Cortex of kidney (tissue), 1 donor: ENCODE measurements at places on chromosomes 12 and 14.

DNA sequence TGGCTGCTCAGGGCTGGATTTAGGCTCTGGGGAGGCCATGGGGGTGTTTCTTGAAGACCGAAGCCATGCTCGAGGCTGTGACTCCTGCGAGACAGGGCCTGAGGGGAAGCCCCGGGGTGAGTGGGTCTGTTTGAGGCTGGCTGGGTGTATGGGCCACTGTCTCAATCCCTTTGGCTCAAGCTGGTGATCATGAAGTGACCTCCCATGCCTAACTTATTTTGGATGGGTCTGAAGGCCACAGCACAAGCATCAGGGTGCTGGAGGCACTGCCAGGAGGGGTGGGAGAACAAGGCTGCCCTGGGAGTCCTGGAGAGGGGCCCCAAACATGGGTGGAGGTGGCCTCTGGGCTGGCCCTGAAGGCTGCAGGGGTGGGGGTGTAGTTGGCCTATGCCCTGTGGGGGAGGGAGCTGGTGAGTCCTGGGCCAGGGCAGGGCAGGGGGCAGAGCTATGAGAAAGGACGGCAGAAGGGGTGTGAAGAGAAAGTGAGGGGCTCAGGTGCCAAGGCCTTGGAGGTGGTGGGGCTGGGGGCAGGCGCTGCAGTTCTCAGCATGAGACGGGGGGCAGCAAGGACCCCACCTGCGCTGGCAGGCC is 100.9 kb downstream of the KIF26A start:
- DNase-seq: no peak

- no peak for DNase-seq
These were observed 8.6 kb upstream of the KRT8 start for GRCh38 chr12:52913431-52913821.

DNA sequence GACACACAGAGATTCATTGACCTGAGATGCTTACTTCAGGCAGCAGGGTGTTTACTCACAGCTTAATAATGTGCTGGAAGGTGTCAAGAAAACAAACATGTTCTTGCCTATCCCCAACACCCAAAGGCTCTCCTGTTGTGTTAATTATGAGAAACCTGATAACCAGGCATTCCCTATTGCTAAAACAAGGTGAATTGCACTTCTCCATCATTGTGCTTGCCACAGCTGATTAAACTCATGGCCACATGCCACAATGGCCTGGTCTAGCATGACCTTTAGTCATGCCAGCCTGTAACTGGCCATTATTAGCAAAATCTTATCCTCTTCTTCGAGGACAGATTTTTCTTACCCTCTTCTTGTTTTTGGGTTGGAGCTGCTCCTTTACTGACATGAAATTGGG is 21.4 kb downstream of the SMOC1 start:
- no peak for DNase-seq

- no peak for DNase-seq
These were observed 892 bp downstream of the TCHP start for GRCh38 chr12:109900752-109901580.

- no peak for DNase-seq
These were observed 248.6 kb downstream of the BTG1 start for GRCh38 chr12:91897025-91897515.

GRCh38 chr12:75725521-75726111 is 214.2 kb upstream of the KRR1 start:
- no peak for DNase-seq

GRCh38 chr12:129276361-129277060 is 423.2 kb downstream of the GLT1D1 start:
- DNase-seq: no peak

DNA sequence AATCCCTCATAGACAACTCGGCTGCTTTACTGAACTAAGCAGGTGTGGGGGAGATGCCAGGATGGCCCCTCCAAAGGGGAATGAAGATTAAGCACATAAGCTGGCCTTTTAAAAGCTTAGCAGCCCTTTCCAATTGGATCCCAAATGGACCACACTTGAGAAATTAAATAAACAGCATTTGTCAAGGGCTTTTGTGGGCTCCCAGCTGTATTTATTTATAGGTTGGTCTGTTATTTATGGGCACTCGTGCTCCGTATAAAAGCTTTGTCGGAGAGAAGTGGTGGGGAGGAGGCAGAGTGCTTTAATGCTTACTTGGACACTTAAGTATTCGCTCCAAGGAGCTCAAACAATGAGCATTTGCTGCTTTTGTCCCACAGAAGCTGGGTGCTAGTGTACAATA is 580.2 kb downstream of the MED13L start:
- DNase-seq: no peak

- no peak for DNase-seq
These were observed 14.3 kb upstream of the PAPLN start for GRCh38 chr14:73223049-73223448.

- DNase-seq: no peak
These were observed 17.1 kb upstream of the OR4K17 start for GRCh38 chr14:20093442-20093841.

- no peak for DNase-seq
These were observed 24.8 kb upstream of the AKAP6 start for GRCh38 chr14:32304296-32304695.

DNA sequence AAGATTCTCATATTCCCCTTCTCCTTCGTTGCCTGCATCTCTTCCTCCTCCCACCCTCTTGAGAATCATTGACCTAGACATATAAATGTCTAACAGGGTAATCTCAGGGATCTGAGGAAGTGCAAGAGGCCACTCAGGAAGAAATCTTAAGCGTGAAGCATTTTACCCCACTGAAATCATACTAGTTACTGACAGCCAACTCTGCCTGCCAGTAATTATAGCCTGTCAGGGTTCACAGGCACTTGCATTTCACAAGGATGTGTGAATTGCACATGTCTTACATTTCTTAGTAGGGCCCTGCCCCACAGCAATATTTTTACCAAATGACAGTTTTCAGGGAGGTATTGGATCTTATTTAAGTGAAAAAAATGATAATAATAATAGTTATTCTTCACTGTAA is 127.2 kb downstream of the SLC15A5 start:
- DNase-seq: no peak

DNA sequence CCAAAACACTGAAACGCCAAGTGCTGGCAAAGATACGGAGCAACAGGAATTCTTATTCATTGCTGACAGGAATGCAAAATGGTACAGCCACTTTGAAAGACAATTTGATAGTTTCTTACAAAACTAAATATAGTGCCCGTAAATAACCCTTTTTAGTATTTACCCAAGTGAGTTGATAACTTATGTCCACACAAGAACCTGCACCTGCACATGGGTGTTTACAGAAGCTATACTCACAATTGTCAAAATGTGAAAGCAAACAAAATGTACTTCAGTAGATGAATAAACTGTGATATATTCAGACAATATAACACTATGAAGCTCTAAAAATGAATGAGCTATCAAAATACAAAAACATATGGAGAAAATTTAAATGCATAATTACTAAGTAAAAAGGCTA is 86.6 kb downstream of the ATXN7L3B start:
- DNase-seq: no peak

DNA sequence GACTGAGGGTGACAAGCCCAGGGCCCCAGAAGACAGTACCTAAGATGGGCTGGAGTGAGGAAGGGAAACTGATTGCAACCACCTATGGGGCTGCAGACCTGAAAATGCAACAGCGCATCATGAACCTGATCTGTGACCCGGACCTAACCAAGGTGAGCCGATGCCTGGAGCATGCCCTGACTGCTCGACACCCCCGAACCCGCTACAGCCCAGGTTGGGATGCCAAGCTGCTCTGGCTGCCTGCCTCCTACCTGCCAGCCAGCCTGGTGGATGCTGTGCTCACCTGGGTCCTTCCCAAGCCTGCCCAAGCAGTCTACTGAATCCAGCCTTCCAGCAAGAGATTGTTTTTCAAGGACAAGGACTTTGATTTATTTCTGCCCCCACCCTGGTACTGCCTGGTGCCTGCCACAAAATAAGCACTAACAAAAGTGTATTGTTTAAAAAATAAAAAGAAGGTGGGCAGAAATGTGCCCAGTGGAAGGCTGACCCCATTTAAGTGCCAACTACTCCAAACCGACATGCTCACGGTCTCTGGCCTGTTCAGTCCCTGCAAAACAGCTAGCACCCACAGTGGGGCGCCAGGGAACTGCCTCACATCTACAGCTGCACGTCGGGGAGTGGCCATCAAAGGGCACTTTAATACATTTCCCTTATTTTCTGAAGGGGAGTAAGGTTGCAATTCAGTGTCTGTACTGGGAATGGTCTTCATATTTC is 4.2 kb downstream of the RDH5 start:
- no peak for DNase-seq

GRCh38 chr12:31526158-31526546 is 64.8 kb downstream of the DENND5B start:
- DNase-seq: no peak

- no peak for DNase-seq
These were observed 131.9 kb upstream of the CPM start for GRCh38 chr12:69064734-69065443.

- no peak for DNase-seq
These were observed 1.0 kb downstream of the CDCA3 start for GRCh38 chr12:6849976-6850560.

GRCh38 chr14:71891185-71891584 is 41.0 kb upstream of the RGS6 start:
- DNase-seq: no peak

GRCh38 chr12:92739113-92739512 is 36.3 kb downstream of the PLEKHG7 start:
- DNase-seq: no peak

DNA sequence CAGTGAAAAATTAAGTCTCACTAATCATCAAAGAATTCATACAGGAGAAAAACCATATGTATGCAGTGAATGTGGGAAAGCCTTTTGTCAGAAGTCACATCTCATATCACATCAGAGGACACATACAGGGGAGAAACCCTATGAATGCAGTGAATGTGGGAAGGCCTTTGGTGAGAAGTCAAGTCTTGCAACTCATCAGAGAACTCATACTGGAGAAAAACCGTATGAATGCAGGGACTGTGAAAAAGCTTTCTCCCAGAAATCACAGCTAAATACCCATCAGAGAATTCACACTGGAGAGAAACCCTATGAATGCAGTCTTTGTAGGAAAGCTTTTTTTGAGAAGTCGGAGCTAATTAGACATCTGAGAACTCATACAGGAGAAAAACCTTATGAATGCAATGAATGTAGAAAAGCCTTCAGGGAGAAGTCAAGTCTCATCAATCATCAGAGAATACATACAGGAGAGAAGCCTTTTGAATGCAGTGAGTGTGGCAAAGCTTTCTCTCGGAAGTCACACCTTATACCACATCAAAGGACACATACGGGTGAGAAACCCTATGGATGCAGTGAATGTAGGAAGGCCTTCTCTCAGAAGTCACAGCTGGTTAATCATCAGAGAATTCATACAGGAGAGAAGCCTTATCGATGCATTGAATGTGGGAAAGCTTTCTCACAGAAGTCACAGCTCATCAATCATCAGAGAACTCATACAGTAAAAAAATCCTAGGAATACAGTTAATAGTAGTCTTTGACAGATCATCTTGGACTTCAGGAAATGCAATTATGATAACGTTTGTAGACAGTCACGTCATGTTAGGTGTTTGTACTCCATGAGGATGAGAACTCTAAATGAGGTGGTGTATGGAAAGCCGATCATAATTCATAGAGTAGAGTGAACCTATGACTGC is 21.1 kb downstream of the ZNF84 start:
- DNase-seq: no peak

DNA sequence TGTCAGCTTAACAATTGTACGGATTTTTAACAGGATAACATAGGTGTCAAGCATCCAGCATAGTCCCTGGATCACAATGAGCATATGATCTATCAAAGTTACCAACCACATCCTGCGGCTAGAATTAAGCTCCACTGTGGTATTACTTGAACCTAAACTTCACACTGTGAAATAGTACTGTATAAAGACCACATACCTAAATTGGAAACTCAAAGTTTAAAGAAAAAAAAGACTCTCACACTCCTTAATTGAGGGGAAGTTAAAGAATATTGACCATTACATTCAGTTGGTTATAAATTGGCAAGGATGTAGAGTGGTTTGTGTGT is 133.0 kb upstream of the PZP start:
- no peak for DNase-seq
